ENCODE measurements at places on chromosomes 2 and 18.

DNA sequence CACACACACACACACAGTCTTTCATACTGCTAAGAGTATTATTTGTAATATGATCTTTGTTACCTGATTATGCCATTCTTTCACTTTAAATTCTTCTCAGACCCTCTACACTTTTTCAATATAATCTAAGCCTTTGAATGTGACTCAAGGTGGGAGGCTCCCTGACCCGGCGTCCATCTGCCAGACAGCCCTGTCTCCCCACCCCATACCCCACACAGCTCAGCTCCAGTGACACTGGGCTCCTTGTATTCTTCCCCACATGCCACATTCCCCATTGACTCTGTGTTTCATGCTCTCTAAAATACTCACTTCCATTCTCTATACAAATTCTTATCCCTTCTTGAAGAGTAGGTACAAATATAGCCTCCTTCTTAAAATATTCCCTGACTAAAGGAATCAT is 442.2 kb downstream of the TGIF1 start:
- no peak for DNase-seq

DNA sequence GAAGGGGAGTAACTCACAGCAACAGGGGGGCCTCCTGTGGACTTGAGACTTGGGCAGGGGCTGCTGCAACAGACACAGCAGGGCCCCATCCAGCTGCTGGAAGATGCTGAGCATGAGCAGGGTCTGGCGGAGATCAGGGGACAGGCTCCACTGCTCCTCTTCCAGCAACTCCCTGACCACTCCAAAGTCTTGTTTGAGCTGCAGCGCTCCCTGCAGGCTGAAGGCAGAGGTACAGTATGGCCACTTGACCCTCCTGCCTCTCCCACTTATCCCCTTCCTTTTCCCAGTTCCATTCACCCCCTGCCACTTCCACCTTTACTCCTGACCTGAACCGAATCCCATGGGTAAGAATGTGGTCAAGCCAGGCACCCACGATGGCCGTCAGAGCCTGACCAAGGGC is 2.4 kb upstream of the MRPL53 start:
- DNase-seq: no peak

- no peak for DNase-seq
Measured at GRCh38 chr18:9924371-9924943, 10.6 kb downstream of the VAPA start.

GRCh38 chr2:10722252-10722825 is 909 bp downstream of the ATP6V1C2 start:
- DNase-seq: no peak

- DNase-seq: no peak
Measured at GRCh38 chr2:148819019-148819585, 55.9 kb upstream of the KIF5C start.

DNA sequence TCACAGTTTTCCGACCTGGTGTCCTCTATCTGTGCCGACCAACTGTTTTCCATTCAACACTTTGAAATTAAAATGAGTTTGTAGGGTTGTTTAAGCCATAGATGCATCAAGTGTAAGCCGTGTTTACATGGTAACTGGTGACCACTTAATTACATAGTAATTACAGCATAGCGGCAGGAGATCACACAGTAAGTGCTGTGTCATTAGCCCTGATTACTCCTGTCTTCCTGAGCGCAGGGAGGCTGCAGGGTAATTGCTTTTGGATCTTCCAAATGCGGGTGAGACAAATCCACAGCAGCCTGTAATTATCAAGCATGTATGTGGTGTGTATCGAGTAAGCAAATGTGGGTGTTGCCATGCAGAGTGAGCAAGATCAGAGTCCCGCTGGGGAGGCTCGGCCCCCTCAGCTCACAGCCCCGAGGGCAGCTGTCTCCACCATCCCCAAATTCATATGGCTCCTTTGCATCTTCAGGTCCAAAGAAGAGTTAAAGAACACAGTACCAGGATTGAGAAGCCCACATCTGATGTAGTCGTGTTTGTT is 71.5 kb upstream of the HDAC4 start:
- DNase-seq: no peak

GRCh38 chr2:50513724-50514123 is 518.2 kb downstream of the NRXN1 start:
- DNase-seq: no peak

- peak; percentile 61 for DNase-seq
Measured at GRCh38 chr2:159921752-159922404, 123.9 kb upstream of the CD302 start.

GRCh38 chr2:174629506-174629905 is 31.9 kb upstream of the WIPF1 start:
- no peak for DNase-seq

DNA sequence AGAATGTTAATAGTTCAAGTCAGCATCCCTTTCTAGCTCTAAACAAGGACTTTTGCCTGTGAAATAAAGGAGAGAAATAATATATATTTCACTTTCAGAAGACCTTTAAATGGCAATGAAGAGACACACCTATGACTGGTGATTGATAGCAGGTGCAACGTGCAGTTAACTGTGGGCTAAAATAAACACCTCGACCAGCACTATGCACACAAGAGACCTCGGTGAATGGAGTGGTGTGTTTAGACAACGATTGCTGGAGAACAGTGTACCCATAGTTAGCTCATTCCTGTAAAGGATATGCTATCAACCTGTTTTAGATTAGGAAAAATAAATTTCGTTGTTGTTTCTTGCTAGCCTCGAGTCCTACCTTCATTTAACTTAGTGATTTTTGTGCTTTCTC is 143.4 kb downstream of the NR4A2 start:
- no peak for DNase-seq

DNA sequence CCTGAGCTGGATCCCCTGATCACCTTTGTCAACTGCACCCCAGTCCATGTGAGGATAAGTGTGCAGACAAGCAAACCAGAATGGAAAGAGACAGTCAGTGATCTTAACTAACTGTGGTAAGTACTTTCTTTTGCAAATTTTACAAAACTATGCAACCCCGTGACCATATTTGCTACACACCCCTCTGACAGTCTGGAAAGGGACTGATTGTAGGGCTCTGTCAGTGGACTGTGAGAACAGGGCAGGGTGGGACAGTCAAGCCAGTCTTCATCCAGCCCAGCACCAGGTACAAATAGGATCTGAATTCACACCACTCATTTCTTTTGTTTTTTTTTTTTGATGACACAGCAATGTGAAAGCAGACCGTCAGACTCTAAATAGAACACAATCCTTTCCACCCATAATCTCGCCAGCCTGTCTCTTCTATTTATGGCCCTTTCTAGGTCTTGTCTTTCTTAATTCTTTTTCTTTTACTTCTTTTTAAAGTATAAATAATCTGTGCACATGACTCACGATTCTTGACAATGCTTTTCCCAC is 165.6 kb downstream of the ARL6IP6 start:
- no peak for DNase-seq

DNA sequence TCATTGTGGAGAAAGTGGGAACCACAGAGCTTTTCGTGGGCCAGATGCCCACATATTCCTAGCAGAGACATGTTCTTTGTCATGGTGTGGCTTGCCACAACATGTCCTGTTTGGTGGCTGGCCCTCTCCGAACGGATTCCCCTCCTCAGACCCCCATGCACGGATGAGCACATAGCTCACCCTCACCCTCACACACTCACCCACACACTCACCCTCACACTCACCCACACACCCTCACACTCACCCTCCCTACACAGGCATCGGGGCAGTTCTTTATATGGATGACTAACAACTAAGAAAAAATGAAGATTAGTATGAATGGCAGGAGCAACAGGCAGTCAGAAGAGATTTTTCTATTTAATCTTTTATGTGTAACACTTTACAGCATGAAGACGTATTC is 149.9 kb downstream of the ZNF236 start:
- DNase-seq: no peak

- DNase-seq: no peak
Measured at GRCh38 chr2:46193356-46193755, 103.9 kb upstream of the EPAS1 start.

- no peak for DNase-seq
Measured at GRCh38 chr18:45059695-45060094, 379.0 kb downstream of the SETBP1 start.

DNA sequence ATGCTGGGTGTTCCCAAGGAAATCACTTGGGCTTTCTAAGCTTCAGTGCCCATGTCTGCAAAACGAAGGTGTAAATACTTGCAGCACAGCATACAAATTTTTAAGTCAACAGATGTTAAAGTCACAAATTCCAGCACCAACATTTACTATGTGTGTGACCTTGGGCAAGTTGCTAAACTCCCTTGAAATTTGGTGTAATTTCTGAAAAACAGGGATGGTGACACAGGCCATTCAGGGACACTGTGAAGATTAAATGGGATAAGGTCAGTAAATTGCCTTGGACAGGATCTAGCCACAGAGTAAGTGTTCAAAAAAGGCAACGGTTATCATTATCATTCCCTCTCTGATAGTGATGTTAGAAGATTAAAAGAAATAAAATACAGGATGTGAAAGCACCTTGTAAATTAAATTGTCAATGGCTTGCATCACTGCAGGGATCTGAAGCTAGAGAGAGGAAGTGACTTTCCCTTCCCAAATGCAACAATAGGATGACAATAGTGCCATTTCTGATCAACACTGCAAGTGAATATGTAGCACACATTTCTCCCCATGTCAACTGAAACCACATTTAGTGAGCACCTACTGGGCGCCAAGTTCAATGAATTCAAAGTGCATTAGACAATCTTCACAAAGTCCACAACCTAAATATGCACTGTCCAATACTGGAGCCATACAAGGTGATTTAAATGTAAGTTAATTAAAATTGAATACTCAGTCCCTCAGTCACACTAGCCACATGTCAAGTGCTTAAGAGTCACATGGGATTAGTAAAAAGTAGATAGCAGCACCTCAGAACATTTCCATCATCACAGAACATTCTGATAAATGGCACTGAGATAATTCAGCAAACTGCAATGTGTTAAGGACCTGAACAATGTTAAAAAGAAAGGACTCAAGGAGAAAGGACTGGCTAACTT is 81.2 kb downstream of the STK39 start:
- DNase-seq: no peak

- no peak for DNase-seq
Measured at GRCh38 chr2:240916571-240917008, 10.5 kb downstream of the CROCC2 start.

GRCh38 chr2:42659609-42660008 is 91.2 kb downstream of the MTA3 start:
- no peak for DNase-seq

- DNase-seq: no peak
Measured at GRCh38 chr2:192465141-192465540, 270.4 kb upstream of the TMEFF2 start.

DNA sequence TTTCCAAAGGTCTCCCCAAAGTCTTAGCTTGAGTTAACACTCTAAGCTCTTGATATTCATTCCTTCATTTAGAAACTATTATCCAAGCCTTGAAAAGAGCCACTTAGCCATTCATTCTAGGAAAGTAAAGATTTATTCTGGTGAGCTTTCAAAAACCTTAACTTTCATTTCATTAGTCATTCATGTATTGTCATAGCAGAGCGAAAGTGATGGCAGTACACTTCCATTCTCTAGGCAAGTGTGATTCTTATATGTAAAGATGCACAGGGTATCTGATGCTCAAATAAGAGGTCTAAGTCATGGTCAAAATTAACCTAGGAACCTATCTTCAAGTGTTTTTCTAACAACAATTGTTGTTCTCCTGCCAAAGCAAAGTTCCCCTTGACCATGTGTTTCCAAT is 553.0 kb upstream of the FANCL start:
- DNase-seq: no peak

DNA sequence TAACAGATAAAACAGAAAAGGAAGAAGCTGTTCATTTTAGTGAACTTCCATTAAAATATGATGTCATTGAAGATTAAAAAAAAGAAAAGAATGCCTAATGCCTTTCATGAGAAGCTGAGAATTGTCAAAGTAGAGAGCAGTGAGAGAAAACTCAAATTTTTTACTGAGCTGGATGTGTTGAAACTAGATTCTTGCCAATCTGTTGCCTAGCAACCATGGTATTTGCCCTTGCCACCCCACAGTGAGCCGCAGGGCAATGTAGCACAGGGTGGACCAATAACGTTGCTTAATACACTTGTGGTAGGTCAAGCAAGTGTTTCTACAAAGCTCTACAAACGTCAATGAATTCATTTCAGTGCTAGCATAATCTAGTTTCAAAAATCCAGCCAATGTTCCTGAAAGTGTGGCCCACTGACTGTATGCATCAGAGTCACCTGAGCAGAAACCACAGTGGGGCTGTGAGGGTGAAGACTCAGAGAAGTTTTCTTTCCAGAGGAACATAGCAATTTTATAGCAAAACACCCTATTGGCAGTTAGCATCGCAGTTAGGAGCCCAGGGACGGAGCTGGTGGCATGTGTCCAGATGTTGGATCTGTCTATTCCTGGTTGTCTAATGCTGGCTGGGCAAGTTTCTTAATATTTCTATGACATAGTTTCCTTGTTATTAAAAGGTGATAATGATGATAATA is 132.2 kb downstream of the DOCK10 start:
- no peak for DNase-seq

- DNase-seq: no peak
Measured at GRCh38 chr18:13549880-13550232, 176.5 kb downstream of the FAM210A start.

GRCh38 chr2:120481446-120482194 is 135.7 kb downstream of the INHBB start:
- no peak for DNase-seq

- no peak for DNase-seq
Measured at GRCh38 chr2:74688881-74689280, 34.8 kb downstream of the SEMA4F start.

DNA sequence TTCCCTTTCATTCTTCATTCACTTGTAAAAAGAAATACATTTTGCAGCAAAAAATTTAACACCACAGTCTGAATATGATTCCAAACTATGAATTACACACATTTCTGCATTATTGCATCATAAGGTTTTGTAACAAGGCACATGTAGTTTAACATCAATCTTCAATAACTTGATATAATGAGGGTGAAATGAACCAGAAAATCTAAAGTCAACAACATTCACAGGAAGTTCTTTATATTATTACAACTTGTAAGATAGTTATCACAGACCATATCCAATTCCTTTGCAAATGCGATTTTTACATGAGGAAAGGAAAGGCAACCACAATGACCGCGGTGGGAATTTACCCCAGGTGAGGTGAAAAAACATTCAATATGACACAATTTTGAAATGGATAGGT is 213.3 kb downstream of the NAPG start:
- DNase-seq: no peak

DNA sequence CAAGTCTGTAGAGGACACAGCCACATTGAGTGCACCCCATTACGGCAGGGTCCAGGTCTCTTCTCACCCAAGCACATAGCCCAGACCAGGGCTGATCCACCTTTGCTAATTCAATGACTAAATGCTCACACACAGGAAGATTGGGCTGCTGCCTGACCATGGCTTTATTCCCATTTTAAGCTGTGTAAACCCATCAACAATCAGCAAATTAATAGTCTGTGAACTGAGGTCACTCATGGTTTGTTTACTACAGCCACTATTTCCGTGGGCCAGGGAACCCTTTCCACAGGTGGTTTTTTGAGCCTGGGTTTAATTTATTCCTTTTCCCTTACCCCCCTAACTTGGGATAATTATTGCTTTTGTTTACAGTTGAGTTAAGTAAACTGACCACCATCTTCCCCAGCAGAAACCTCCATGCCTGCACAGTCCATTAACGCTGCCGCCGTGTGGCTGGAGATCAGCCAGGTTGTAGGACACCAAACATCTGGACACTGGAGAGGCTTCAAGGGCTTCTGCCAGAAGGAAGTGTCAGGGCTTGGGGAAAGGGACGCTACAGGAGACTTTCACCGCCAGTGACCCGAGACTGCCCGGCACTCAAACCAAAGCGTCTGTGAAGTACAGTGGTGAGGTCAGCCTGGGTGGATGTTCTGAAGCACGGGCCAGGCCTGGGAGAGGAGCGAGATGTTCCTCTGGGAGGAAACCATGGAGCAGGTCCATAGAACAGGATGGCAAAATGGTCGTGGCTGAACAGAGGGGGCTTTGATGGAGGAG is 282.9 kb downstream of the DYSF start:
- DNase-seq: no peak

Data from activated CD4-positive, alpha-beta T cell treated with anti-CD3 and anti-CD28 coated beads, Interleukin-2, amount 50 U/mL, for 24 hours (primary cell).